ENCODE measurements at places on chromosomes 3 and 15. TPM values are rescaled to one million over a fixed set of nuclear protein-coding genes. Genes with fewer than 3 reads are reported as not detected.

The FOXL2 gene
- not detected for total RNA-seq

The EPHB3 gene
- total RNA-seq: 11.9 TPM

The CCR5 gene
- total RNA-seq: 0.68 TPM

The ADAMTS9 gene
- total RNA-seq: 30.0 TPM

The TERC gene
- 128 TPM for total RNA-seq

The TNIK gene
- 47.1 TPM for total RNA-seq

The ZKSCAN7 gene
- total RNA-seq: 15.2 TPM

The IL20RB gene
- 2.5 TPM for total RNA-seq

The SLC27A2 gene
- 4.7 TPM for total RNA-seq

The IL12A gene
- 1.3 TPM for total RNA-seq

GRCh38 chr3:100169201-100169920, 55.1 kb upstream of the FILIP1L start:
- H3K27me3 ChIP-seq: no peaks in the 10 kb centered on the region
- DNase-seq: no peak
- H3K4me3 ChIP-seq: no peak overlapping the region

GRCh38 chr3:156920399-156920798, 94.2 kb downstream of the LEKR1 start:
- H3K4me3 ChIP-seq: no peak overlapping the region
- no peaks in the 10 kb centered on the region for H3K4me1 ChIP-seq
- H3K27ac ChIP-seq: no peak overlapping the region
- H3K27me3 ChIP-seq: no peaks in the 10 kb centered on the region

GRCh38 chr3:105823149-105823867, 45.5 kb downstream of the CBLB start:
- H3K4me1 ChIP-seq: no peaks in the 10 kb centered on the region
- H3K36me3 ChIP-seq: no peaks in the 10 kb centered on the region
- DNase-seq: no peak
- H3K27ac ChIP-seq: peak overlapping the region; percentile 26
- no peaks in the 10 kb centered on the region for H3K27me3 ChIP-seq

DNA sequence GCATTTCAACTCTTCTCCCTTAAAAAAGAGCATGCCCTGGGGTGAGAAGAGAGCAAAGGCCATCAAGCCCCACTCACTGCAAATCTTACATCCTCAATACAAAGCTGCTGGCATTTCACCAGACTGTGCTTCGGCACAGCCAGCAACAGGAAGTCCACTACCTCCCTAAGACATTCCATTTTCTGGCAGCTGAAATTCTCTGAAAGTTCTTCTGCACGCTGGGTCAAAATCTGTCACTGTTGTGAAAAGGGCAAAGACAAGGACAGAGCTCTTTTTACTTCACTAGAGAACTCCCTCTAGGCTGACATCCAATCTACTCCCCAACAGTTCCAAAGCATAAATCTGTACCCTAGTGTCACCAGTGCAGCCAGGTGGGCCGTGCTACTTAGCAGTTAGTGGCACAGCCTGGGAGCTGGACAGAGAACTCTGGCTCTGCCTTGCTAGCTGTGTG, 6.3 kb downstream of the MTMR10 start:
- peak overlapping the region; percentile 59 for H3K27ac ChIP-seq
- no peaks in the 10 kb centered on the region for H3K27me3 ChIP-seq
- no peak overlapping the region for H3K4me3 ChIP-seq
- H3K36me3 ChIP-seq: no peaks in the 10 kb centered on the region
- no peaks in the 10 kb centered on the region for H3K4me1 ChIP-seq

DNA sequence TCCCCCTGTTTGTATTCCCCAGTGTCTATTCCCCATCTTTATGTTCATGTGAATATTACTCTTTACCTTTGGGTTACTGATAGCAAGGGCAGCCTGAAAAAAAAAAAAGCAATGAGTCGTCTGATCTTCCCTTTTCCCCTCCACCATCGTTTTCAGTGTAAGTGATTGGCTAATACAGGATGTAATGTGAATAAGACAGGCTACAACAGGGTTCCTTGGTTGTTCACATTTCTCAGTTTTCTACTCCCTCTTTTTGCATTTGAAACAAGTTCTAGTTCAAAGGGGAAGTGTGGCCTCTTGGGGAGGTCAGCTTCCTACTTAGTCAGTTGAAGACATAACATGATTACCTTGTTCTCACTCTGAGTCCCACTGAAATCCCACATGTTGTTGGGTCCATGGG, 278.0 kb upstream of the TRIM42 start:
- H3K27ac ChIP-seq: no peak overlapping the region
- H3K36me3 ChIP-seq: no peaks in the 10 kb centered on the region
- no peak for DNase-seq
- H3K4me3 ChIP-seq: no peak overlapping the region

DNA sequence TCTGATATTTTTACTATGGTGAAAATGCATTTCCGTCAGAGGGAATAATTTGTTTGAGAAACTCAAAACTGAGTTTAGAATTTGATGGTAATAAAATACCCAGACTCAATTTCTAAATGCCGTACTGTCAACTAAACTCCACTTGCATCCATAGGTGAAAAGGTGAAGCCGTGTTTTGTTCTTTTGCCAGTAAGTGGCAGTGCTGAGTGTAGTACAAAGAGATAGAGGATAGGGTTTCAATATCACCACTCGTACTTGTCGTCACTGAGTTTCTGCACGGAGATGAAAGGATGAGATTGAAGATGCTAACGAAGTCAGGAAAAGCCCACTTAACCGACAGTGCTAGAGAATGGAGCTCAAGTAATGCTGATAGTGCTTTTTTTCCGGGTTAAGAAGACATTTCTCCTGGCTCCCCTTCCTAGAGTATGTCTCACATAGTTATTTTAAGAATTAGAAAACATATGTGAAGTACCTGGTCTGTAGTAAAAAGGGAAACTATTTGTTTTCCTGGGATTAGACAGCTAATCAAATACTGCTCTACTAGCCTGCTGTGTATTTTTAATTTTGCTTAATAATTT, 345.1 kb downstream of the IL5RA start:
- no peaks in the 10 kb centered on the region for H3K36me3 ChIP-seq
- no peaks in the 10 kb centered on the region for H3K4me1 ChIP-seq
- no peak for DNase-seq
- H3K4me3 ChIP-seq: no peak overlapping the region

- H3K27me3 ChIP-seq: no peaks in the 10 kb centered on the region
- H3K4me1 ChIP-seq: no peaks in the 10 kb centered on the region
- H3K27ac ChIP-seq: peak within 1 kb of the TSS; percentile 67
- DNase-seq: peak; percentile 42
- peak within 1 kb of the TSS; percentile 82 for H3K4me3 ChIP-seq
- H3K36me3 ChIP-seq: no peaks in the 10 kb centered on the region
Observed at GRCh38 chr3:36944641-36945270, at the start of gene TRANK1. TRANK1 (minus strand) TSS chr3:36945054; CDS start chr3:36944809, 245 bp downstream.

- H3K27ac ChIP-seq: no peak overlapping the region
- H3K4me1 ChIP-seq: no peaks in the 10 kb centered on the region
- H3K27me3 ChIP-seq: no peaks in the 10 kb centered on the region
- DNase-seq: peak; percentile 67
- H3K4me3 ChIP-seq: no peak overlapping the region
Observed at GRCh38 chr3:42823351-42823750, 14.1 kb downstream of the ACKR2 start.

- no peaks in the 10 kb centered on the region for H3K4me1 ChIP-seq
- no peaks in the 10 kb centered on the region for H3K27me3 ChIP-seq
- peak within 1 kb of the TSS; percentile 71 for H3K4me3 ChIP-seq
Observed at GRCh38 chr3:86990734-86991481, at the start of gene VGLL3. VGLL3 (minus strand) TSS chr3:86991149; CDS start chr3:86990743, 406 bp downstream.
